CD4-positive, alpha-beta T cell treated with Interleukin-17A for 4 hours (primary cell): ENCODE measurements at places on chromosomes 6 and 20.

DNA sequence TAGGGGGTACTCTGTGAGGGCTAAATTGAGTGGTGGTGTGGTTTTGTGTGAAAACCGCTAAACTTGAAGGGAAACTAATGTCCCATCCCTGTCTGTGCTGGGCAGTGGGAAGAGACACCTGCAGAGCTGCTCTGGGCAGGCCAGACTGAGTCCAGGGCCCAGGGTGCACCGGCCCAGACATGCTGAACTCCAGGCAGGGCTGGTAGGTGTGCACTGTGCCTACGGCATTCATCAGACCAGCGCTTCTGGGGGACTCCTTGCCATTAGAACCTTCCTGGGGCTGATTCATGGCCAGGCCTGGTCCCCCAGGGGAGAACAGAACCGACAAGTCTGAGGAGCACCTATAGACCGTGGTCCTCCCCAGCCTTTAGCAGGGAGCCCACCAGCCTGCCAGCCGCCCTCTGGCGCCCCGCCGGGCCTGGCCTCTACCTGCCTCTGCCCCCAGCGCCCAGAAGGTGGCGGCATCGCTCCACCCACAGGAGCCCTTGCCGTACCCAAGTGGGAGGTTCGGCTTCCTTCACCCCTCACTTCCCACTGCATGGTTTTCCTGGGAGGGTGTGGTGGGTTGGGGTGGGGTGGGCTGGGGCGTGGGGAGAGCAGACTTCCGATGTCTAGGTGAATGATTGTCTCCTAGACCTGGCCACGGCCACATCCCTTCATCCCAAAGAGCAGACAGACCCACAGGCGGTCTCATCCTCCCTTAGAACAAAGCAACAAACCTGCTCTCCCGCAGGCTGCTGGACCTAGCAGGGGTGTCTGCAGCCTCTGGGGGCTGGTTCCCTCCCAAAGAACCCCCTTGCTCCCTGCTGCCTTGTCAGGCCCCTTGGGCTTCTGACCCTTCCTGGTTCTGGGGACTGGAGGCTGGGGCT is 15.5 kb downstream of the CCDC167 start:
- DNase-seq = peak; percentile 85

GRCh38 chr6:85561750-85562357 is 31.8 kb downstream of the SNX14 start:
- DNase-seq = no peak

DNA sequence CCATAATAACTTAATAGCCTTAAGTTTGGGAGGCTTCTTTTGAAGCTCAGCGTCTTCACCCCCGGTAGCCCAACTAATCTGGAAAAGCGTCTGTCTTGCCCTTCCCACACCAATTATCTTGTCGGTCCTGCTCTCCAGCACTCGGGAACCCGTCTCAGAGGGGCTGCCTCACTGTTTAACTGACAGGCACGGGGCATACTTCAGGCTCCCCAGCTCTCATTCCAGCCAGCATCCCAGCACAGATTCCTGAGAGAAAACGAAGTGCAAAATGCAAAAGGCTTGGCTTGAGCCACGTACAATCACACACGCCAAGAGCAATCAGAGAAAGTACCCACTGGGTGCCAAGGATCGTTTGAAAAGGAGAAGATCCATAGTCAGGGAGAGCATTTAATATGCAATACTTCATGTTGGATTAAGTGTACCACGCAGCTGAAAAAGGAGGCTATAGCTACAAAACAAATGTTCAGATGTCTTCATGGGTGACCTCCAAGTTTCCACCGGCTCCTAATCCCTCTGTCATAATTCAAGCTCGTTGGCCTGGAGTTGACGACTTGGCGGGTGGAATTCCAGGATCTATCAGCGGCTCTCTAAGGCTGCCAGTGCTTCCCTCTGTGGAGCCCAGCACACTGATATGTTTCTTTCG is 53.7 kb upstream of the STX16 start:
- DNase-seq = no peak

DNA sequence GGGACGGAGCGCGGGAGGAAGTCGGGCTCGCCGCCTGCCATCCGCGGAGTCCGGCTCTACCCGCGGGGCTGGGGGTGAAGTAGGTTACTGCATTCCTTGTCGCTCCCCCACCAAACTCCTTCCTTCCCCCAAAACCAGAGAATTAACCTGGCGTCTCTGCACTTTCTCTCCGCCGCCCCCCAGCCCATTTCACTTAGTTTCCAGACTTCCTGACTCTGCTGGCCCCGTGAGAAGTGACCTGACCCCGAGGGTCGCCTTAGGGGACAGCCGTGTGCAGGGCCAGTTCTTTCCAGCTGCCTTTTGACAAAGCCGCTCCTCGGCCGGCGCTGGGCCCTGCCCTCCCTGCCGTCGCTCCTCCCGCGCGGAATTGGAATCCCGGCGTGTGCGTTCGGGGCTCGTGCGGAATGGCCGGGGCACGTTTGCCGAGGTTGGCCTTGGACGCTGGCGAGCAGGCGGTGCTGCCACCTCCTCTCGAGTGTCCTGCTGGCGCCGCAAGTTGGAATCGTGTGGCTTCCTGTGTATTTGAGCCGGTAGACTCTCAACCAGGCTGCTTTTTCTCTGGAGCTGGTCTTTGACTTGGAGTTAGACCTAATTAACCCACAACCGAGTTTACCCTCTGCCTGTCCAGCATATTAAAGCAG is 650 bp downstream of the DCBLD1 start:
- peak; percentile 17 for DNase-seq

DNA sequence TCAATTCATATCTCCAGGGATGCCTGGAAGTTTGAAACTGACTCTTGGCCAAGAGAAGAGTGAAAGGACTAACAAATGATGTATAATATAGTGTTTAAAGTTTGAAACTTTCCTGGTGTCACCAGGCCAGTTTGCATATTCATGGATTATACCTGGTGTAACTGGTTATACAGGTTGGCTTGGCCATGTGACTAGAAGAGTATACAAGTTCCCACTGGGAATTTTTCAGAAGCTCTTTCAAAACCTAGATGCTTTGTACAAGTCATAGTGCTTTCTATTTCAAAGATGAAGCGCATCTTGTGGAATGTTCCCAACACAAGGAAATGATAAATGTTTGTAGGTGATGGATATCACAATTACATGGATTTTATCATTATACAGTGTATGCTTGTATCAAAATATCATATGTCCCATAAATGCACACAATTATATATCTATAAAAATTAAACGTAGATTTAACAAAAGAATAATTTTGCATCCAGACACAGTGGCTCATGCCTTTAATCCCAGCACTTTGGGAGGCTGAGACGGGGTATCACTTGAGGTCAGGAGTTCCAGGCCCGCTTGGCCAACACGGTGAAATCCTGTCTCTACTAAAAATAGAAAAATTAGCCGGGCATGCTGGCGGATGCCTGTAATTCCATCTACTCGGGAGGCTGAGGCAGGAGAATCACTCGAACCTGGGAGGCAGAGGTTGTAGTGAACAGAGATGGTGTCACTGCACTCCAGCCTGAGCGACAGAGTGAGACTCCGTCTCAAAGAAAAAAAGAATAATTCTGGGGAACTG is 1420.2 kb downstream of the GRIK2 start:
- DNase-seq = no peak

- DNase-seq = no peak
Measured at GRCh38 chr6:158024566-158025297, 43.1 kb downstream of the SYNJ2 start.

DNA sequence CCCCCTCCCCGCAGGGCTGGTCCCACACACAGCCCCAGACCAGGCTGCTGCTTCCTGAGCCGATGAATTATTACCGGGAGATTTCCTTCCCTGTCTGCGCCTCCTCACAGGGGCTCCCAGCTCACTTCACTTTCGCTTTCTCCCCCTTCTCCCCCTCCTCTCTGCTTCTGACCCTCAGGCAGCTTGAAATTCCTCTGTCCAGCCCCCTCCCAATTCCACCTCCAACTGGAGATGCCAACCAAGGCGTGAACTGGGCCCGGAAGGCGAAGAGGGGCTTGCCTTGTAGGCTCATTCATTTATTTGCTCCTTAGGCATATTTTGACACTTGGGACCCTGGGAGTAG is 1.7 kb upstream of the TCF15 start:
- no peak for DNase-seq

DNA sequence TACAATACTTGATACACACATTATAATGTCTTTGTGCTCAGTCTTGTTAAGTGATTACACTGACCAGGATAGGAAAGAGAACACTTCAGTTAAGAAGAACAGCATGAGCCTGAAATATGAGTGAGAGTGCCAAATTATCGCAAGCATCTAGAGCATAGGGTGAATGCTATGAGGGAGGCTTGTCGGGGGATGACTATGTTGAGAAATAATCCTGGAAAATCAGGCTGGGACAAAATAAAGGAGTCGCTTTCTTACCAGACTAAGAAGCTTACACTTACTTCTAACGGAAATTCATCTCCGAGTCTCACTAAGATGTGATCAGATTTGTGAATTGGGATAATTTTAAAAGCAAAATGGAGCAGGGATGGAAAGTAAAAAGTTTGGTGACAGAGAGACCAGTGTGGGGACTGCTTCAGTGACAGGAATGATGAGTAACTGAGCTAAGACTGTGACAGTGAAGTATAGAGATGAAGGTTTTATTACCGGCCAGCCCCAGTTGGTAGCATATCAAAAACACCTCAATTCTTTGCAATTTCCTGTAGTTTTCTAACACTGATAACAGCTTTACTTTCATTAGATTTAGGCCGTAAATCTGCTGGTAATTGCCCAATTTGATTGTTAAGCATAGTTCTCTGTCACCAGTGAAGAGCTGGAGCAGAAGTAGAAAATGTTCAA is 48.4 kb upstream of the DEFB112 start:
- DNase-seq = no peak

GRCh38 chr20:45863543-45864470 is 6.4 kb downstream of the ZSWIM3 start:
- DNase-seq = no peak

DNA sequence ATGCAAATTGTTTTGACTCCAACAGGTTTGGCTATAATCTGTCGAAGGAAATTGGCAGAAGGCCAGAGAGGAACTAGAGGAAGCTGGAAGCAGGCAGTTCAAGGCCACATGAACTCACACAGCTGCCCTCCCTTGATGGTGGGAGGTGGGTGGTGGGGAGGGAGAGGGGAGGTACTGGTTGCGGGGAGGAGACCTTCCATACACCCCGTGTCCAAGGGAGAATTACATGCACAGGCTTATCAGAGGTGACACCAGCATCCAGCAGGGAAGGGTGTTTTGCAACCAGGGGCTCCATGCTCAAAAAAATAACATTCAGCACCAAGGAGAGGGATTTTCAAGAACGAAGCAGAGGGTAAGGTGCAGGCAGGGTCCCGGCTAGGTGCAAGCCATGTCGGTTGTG is 9.1 kb downstream of the PRND start:
- no peak for DNase-seq

- DNase-seq = no peak
Measured at GRCh38 chr6:141152951-141153350, 979.8 kb upstream of the GJE1 start.

DNA sequence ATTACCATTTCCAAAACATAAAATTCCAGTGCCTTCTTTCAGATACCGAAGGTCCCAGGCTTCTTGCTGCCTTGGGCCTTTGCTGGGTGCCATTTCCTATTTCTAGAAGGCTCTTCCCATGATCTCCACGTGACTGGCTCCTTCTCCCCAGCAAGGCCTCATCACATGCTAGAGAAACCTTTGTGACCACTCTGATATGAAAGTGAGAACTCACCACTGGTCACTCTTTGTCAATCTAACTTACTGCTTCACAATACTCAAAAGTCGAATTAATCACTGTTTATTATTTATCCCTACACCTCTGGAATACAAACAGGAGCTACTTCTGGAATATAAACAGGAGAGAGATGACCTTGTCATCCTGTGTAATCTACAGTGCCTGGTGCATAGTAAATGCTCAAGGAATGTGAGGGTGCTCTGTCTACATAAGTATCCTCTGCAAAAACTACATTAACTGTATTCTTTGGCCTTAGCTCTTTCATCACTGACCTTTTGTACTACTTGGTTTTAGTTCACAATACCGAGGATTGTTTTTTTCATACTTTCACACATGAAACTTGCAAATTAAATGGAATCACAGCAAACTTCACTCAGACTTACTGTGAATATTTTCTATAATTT is 1.6 kb downstream of the STX7 start:
- no peak for DNase-seq

DNA sequence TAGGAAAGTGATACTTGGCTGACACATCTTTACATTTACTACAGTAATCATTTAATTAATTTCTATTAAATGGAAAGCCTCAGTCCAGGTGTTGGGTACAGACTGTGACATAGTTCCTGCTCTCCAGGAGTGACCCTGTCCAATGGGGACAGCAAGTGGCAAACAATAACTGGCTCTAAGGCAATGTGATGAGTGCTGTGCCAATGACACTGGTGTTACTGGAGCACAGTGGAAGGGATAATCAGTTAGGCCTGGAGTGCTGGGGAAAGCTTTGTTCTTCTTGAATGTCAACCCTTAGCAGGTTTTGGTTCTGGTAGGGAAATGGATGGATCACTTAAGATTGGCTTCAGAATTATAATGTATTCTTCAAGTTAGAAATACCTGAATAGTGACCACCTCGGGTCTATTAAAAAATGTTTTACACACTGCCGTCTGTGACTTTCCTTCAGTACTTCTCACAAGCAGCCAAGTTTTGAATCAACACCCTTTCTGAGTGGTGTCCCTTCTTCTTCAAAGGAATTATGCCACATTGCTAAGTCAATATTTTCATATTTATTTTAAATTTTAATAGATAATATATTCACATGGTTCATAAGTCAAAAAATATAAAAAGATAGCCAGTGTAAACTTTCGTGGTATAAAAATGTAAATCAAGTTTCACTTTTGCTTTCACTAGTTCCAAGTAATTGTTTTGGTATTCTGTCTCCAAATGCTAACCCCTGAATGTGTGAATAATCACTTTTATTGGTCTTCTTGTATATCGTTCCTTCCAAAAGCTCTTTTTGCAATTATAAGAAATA is 9.6 kb downstream of the CMTR1 start:
- DNase-seq = no peak

GRCh38 chr6:75563032-75563431 is 38.6 kb upstream of the SENP6 start:
- DNase-seq = peak; percentile 3

DNA sequence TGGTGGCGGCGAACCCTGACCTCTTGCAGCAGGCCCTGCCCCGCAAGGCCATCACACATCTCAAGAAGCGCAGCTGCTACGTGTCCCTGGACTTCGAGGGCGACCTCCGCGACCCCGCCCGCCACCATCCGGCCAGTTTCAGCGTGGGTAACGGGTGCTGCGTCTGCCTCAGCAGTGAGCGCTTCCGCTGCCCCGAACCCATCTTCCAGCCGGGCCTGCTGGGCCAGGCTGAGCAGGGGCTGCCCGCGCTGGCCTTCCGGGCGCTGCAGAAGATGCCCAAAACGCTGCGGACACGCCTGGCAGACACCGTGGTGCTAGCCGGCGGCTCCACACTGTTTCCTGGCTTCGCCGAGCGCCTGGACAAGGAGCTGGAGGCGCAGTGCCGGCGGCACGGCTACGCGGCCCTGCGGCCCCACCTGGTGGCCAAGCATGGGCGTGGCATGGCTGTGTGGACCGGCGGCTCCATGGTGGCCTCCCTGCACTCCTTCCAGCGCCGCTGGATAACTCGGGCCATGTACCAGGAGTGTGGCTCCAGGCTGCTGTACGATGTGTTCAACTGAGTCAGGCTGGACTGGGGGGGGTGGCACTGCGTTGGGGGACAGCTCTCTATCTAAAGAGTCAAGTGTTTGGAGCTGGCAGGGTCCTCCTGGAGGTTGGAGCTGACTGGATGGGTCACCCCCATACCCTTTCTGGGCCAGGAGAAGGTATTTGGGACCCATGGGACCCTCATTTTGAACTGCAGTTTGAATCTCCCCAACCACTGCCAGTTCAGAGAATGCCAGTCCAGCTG is 1.1 kb downstream of the ACTL10 start:
- peak; percentile 83 for DNase-seq
